ENCODE measurements at places on chromosomes 11 and 22.

DNA sequence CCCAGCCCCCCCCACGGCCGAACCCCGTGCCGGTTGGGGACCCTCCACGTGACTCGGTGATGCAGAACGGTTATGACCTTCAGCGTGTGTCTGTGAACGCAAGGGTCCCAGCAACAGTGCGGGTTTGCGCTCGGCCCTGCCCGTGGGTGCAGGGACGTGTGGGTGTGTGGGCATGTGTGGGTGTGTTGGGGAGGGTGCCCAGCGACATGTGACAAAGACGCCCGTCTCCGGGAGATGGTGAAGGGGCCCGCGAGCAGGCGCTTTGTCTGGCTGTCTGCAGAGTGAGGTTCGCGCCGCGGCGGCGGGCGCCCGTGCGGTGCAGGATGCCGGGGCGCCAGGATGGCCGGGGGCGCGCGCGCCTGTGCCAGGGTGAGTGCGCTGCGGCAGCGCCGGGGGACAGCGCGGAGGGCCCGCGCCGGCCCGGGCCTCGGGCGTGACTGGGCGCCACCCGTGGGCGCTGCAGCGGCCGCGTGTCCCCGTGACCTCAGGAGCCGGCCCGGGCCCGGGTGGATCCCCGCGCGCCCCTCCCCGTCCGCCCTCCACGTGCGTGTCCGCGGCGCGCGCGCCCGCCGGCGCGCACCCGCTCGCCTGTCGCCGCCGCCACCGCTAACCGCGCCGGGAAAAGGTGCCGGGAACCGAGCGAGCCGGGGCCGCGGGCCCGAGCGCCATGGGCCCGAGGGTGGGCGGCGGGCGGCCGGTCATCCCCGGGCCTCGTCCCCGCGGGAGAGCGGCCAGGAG lies at the start of gene LRFN4:
Gene LRFN4 (plus strand): TSS at position 569 of the 738 bp plus-strand sequence. CDS start 681 bp downstream, outside the sequence.
- DNase-seq, result peak; percentile 72

- DNase-seq, result no peak
Observed at GRCh38 chr11:12587333-12587991, 86.8 kb upstream of the TEAD1 start.

- DNase-seq, result no peak
Observed at GRCh38 chr11:8290081-8290810, 26.6 kb upstream of the LMO1 start.

DNA sequence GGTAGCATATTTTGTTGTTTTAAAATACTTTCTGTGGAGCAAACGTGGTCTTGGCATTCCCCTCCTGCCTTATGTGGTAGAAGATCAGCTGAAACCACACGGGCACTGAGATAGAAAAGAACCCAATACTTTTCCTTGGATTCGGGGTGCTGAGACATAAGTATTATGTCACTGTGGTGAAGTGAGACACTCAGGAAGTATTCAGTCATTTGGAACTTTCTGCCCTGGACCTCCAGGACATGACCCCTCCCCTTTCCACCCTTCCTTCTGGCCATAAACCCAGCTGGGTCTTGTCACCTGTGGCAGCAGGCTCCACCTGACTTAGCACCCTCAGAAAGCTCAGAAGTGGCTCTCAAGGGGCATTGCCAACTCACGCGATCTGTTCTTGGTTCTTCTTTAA lies 123.4 kb downstream of the SWAP70 start:
- DNase-seq, result no peak

GRCh38 chr22:35409783-35410662 lies 10.1 kb downstream of the MCM5 start:
- peak; percentile 11 for DNase-seq

DNA sequence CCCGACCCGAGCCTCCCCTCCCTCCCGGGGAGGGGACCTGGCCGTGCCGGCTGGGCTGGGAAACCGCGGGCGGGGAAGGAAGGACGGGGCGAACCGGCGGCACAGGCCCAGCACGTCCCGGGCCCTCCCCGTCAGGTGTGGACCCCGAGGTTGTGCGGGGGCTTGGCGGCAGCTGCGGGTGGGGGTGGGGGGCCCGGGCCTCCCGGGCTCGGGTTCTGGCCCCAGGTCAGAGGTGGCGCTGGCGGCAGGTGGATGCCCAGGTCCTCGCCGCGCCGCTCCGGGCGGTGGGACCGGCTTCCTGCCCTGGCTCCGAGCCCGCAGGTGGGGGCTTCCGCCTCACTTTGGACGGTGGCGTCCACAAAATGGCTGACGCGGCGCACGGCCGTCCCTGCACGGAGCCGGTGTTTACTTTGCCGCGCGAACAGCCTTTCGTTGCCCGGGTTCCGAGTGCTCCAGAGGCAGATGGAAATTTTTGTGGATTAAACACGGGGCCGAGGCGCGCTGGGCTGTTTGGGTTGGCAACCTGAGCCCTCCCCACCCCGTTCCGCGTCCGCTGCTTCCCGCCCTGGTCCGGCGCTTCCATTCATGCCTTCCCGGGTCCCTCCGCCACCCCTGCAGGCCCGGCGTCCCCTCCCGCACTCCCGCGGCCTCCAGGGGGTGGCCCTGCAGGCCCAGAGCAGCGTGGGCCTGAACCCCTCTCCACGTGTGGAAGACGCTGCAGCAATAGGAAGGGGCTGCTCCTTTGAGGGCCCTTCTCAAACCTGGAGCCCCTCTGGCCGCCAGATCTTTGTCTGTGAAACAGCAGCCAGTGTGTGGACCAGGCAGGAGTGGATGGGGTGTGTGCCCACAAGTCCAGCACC lies 92.0 kb upstream of the KCNQ1OT1 start:
- no peak for DNase-seq

GRCh38 chr22:24428751-24429410 lies 1.5 kb downstream of the ADORA2A start:
- DNase-seq, result no peak

GRCh38 chr11:28140689-28141455 lies 32.7 kb downstream of the METTL15 start:
- no peak for DNase-seq

DNA sequence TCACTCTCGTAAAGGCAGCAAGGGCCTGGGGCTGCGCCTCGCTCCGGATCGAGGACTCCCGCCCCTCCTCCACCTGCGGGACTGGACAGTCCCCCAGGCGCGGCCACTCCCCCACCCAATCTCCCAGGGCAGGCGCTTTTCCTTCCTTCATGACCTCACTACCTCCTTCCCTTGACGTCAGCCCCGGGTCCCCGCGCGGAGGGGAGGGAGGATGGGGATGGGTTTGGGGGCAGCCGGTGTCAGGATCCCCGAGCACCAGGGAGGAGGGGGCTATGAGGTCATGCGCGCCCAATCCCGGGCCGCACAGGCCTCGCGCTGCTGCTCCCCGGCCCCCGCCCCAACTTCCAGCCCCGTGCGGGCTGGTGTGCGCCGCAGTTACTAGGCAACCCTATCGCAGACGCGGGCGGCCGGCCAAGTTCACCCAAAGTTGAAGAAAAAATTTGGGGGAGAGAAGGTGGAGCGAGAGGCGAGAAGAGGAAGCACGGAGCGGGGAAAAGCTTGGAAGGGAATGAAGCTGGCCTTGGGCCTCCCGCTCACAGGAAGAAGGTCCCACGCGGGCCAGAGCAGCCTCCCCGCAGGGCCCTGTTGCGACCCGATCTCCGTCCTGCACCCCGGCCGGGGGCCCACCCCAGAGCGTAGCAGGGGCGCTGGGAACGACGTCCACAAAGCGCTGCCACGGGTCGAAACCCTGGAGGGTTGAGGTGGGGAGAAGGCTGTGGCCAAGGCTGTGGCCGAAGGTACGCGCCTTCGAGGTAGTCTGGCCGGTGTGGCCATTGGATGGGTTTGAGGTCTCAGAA lies 8.3 kb downstream of the WT1 start:
- no peak for DNase-seq

DNA sequence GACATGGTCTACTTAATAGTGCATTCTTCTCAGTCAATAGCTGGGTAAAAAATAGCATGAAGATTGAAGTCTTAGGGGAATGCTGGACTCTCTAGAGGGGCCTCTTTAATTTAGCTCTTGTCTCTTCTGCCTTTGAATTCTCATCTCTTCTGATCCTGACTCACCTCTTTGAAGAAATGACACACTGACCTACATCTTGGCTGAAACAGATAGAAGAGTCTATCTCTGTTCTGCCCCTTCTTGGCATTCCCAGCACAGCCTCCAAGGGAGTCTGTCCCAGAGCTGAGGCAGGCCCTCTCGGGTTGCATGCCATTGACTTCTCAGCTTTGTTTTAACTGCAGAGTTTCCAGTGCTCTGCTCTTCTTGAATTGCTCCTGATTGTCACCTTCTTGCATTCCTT lies 55.7 kb downstream of the PTPRJ start:
- no peak for DNase-seq

DNA sequence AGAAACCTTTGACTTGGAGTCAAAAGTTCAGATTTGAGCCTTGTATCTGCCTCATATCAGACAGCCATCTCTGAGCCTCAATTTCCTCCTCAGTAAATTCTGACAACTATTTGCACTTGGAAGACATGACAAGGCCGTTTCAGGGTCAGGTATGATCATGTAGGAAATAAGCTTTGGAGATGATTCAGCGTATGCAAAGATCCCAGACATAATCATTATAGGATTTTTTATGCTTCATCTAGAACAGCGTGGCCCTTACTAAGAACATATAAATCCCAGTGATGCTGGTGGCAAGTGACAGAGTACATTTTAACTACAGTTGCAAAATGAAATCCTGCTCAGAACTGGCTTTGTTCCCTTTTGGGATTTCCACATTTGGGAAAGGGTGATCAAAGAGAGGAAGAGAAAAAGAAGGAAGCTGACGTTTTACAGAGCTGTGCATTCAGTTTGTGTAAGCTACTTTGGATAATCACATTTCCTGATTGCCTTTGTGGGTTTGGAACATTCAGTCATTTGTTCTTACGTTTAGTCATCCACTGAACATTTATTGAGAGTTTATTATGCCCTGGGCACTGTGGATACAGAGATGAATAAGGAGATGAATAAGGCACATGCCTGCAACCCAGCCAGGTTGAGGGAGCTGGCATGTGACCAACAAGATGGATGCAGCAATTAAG lies 81.9 kb upstream of the HEPHL1 start:
- no peak for DNase-seq

GRCh38 chr11:44324749-44325525 lies 15.0 kb upstream of the ALX4 start:
- DNase-seq, result no peak

- DNase-seq, result no peak
Observed at GRCh38 chr22:35064664-35065063, 1.3 kb upstream of the ISX start.

- no peak for DNase-seq
Observed at GRCh38 chr11:78025378-78025777, 2.3 kb upstream of the KCTD14 start.

- no peak for DNase-seq
Observed at GRCh38 chr11:8335683-8336082, 72.0 kb upstream of the LMO1 start.

DNA sequence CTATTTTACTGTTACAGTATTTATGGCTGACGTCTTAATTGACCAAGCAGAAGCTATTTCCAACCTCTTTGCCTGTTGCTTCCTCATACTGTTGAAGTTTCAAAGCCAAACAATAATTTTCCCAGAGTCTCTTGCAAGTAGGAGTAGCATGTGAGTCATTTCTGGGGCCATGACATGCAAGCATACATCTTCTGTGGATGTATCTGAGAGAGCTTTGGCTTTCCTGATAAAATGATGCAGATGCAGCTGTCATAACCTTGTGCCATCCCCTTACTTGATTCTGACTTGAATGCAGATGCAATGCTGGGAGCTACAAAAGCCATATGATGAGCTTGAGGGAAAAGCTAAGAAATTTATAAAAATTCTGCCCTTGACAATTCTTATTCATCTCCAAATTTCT lies 243.1 kb upstream of the TENM4 start:
- no peak for DNase-seq

GRCh38 chr11:44388828-44389657 lies 79.1 kb upstream of the ALX4 start:
- no peak for DNase-seq

DNA sequence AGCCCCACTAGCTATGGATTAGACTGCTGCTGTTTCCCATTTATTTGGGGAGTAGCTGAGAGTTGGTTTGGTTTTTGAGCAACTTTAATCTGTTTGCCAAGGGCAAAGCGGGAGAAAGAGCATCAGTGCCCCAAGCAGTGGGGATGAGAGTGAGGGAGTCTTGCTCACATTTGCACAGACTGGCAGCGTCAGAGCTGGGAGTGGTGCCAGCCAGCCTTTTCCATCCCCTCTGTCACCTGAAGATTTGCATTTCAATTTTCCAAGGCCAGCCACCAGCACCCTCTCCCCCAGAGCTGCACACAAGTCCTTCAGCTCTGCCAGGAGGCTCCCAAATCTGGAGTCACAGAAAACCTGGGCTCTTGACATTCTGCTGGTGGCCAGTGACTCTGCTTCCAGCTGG lies 21.0 kb upstream of the UVRAG start:
- no peak for DNase-seq

- no peak for DNase-seq
Observed at GRCh38 chr11:72788241-72788640, 5.6 kb downstream of the STARD10 start.

- no peak for DNase-seq
Observed at GRCh38 chr11:70381350-70381749, 17.0 kb upstream of the CTTN start.

DNA sequence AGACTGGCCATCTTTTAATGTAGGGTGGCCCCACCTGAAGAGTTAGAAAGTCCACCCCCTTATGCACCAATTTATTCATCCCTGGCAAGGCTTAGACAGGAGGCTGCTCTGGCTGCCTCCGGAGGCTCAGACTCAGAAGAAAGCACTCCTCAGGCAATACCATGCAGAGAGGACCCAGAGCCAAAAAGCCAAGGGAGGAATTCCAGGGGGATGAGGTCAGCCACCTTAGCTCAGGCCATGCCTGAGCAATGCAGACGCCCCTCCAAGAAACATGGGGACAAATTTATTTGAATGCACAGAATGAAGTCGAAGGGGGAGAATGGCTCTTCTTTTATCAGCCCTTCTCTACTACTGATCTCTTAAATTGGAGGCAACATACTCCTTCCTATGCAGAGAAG lies 39.7 kb upstream of the GLYAT start:
- DNase-seq, result no peak
